NCI-H774 (cell line): ENCODE measurements at places on chromosomes 13 and 19.

GRCh38 chr13:75393839-75394520, 88.0 kb downstream of the TBC1D4 start:
- DNase-seq: no peak

GRCh38 chr13:42571895-42572294, 2.1 kb upstream of the TNFSF11 start:
- DNase-seq: no peak

- DNase-seq: no peak
Measured at GRCh38 chr19:14345116-14345763, 36.0 kb upstream of the ADGRE5 start.

DNA sequence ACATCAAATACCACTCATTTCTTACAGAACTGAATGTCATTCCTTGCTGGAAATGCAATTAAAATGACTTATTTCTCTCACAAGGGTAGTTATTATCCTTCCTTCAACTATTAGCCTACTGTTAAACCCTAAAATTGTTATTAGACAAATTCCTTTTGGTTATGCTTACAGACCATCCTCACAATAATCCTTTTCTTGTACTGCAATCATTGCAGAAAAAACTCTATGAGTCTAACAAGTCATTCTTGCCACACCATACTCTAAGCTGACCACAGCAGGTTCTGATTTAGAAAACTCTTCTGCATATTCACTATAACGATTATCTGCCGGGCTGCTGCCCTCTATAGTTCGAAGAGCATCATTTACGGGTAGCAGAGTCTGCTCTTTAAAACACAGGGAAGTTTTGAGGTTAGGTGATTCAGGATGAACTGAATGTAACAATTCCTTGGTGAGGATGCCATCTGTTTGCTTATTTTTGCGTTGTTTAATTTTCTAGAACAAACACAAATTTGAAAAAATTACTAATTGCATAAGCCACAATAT, 38.2 kb downstream of the MTMR6 start:
- no peak for DNase-seq

GRCh38 chr13:26380930-26381329, 127.0 kb downstream of the CDK8 start:
- no peak for DNase-seq

- DNase-seq: no peak
Measured at GRCh38 chr19:7923295-7924191, 2.4 kb downstream of the CTXN1 start.

- no peak for DNase-seq
Measured at GRCh38 chr19:8545743-8546142, 31.5 kb downstream of the MYO1F start.

- no peak for DNase-seq
Measured at GRCh38 chr13:51728275-51728673, 75.7 kb downstream of the DHRS12 start.

GRCh38 chr19:16739546-16739945, 19.9 kb downstream of the NWD1 start:
- DNase-seq: no peak

- DNase-seq: no peak
Measured at GRCh38 chr13:44198826-44199225, 174.8 kb upstream of the SERP2 start.

DNA sequence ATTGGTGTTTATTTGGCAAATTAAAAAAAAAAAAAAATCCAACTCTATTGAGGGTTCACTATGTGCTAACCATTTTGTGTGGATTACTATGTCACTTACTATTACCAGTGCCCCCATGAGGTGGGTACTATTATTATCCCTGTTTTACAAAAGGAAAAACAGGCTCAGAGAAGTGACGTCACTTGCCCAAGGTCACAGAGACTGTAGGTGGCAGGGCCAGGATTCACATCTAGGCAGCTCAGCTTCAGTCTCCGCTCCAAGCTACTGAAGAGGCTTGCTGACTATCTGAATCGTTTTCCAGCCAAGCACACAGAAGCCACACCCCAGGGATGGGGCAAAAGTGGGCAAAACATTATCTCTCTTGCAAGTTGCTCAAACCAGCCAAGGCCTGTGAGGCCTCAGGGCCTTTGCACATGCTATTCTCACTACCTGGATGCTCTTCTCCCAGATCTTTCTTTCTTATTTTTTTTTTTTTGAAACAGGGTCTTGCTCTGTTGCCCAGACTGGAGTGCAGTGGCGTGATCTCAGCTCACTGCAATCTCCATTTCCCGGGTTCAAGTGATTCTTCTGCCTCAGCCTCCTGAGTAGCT, 4.8 kb upstream of the ANGPTL8 start:
- DNase-seq: no peak

DNA sequence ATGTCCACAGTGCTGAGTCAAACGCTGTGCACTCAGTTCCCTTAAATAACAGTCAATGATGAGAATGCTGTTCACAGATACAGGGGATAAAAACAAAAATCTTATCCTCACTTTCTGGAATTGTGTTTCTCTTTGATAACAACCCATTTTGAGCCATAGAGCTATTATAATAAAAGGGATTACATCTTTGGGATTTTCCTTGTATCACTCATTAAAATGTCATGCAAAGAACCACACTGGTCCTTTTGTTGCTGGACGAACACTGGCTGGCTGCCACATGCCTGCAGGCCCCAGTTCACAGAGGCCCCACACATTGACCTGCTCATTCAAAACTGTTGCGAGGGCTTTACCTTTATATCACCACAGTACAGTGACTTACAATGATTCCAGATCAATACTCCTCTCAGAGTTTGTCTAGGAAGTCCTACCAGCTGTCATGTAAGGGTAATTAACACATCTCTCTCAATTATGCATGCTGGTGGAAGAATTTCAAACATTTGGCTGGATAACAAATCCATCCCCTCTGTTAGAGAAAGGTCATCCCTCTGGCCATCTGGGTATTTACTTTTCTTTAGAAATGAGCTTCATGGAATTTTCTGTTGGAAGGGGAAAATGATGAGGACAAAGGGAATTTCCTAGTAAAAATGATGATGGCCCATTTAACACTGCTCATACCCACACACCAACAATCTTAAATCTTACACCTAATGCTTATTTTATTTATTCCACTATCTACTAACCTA, 85.9 kb downstream of the MBNL2 start:
- DNase-seq: no peak

GRCh38 chr13:103276775-103277498, 210.7 kb upstream of the SLC10A2 start:
- no peak for DNase-seq

- DNase-seq: no peak
Measured at GRCh38 chr13:35470671-35471661, 5.5 kb downstream of the MAB21L1 start.

DNA sequence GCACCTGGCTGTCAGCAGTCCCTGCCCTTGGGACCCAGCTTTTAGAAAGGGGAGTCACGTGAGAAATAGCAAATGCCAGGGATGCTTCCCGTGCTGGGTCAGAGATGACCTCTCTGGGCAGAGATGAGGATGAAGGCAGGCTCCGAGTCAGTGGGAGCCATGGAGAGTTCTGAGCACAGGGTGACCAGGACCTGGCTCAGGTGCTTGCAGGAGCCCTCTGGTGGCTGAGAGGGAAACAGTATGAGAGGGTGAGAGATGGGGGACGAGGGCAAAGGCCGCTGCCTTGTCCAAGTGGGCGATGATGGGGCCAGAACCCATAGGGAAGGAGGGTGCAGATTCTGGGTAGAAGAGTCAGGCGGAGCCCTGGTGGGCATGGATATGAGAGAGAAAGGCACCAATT, 15.8 kb downstream of the TMED1 start:
- no peak for DNase-seq

DNA sequence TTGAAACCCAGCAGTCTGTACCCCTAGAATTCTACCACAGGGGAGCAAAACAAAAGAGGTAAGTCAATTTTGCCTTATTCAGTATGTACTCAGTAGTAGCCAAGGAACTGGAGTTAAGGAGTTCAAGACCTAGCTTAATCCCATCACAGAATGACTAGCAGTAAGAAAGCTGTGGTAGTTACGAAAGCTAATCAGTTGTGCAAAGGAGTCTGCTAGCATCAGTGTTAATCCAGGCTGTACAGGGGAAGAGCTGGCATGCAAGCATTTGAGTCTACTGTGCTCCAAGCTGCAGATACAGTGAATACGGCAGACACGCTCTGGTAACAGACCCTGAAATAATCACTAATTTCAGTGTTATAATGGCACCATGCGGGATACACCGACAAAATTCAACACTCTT, 4.7 kb downstream of the DNMT1 start:
- DNase-seq: no peak

GRCh38 chr19:35732540-35733179, 9.6 kb downstream of the IGFLR1 start:
- DNase-seq: no peak

DNA sequence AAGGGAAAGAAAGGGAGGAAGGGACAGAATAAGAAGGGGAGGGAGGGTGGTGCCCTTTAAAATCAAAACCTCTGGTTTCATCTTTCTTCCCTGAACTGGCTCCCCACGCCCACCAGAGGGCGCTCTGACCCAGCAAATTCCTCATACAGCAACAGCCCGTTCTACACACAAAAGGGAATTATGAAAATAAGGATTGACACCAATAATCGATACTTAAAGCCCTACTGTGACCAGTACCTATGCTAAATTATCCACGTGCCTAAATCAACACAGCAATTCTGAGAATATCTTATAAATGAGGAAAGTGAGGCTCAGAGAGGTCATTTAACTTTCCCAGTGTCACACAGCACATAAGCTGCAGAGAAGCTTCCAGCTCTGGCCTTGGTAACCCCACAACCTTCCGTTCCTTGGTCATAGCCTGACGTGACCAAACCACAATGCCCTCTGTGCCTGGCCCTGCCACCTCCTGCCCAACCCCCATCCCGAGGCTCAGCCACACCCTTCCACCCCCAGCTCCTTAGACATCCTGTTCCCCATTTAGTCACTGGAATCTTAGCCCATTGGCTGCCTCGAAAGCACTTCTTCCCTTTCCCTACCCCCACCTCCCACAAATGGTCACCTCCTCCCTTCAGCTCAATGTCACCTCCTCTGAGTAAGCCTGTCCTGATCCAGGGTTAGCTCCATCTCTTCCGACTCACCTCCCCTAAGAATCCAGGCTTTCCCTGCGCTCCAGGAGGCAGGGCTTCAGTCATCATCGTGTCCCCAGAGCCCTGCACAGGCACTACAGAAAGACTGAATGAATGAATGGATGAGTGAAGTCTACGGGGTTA, 34.2 kb upstream of the PNMA8B start:
- peak; percentile 36 for DNase-seq

DNA sequence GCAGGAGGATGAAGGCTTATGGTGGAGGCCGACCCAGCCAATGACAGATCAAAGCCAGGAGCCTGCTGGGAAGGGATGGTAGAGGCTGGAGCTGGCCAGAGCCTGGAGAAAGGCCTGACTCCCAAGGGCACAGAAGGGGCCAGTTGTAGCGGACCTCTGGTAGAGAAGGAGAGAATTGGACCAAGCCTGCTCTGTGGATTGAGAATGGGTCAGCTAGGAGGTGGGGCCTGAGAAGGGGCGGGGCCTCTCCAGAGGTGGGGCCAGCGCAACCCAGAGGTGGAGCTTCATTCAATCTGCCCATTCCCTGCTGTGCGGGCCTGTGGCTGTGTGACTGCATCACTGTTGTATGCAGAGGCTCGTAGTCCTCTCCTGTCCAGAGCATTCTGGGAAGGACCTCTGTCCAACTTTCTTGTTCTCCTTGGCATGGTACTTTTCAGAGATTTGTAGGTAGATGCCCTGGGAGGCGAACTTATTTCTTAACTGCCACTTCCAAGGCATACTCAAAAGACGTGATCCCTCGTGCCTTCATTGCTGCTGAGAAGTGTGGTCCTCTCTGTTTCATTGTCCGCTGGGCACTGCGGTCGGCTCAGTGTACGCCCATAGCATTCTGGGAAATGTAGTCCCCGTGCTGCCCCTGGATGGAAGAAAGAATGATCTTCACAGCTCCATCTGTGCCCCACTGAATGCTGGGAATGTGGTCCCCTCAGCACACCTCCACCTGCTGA, 6.7 kb downstream of the GRIN2D start:
- peak; percentile 82 for DNase-seq

DNA sequence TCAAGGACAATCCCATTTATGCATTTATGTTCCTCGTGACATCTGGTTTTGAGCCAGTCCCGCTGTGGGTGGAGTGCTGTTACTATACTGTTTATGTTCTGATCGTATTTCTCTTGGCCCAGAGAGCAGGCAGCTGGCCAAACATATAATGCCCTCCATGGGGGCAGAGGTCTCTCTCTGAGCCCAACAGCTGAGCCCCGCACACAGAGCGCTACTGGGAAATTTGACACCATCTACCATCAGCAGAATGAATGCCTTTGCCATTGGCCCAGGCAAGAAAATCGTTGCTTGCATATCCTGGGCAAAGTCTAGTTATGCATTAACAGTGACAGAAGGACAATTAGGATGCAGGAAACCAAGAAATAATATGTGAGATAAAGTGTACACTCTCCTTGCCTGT, 126.8 kb upstream of the CACNA1A start:
- peak; percentile 94 for DNase-seq

DNA sequence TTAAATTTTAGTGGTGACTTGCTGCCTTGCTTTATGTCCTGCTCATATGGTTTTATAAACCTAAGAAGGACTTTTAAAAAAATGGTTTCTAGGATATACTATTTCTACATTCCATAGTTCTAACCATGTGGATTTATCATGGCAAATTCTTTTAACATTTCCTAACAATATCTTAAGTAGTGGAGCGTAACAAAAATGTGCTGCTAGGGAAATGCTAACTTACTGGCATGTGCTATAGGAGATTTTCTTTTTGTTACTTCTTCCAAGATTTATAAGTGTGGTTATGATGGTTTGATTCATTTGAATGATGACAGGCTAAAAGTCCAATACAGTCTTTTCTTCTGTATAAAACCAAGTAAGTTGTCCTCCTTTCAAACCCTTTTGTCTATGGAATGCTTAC, 713.7 kb downstream of the SLITRK1 start:
- DNase-seq: no peak

DNA sequence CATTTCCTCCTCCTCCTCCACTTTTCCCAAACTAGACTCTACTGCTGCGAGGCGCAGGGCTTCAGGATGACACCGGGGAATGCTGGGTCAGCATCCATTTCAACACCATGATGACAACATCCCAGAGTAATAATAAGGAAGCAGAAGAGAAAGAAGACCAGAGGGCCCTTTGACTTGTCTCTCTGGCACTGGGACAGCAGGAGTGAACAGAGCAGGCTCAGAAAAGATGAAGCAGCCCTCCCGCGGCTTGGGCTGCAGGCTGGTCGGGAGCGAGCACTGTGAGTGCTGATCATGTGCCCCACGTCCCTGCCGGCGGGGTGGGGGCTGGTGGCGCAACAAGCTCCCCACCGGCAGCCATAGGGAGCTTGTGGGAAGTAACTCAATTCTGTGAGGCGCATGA, 30.5 kb downstream of the RANBP3 start:
- no peak for DNase-seq
